NCI-H446 treated with DMSO at 0.1 percent for 48 hours (cell line): ENCODE measurements at places on chromosomes 5 and 9.

- no peak for DNase-seq
Measured at GRCh38 chr9:36323926-36324325, 65.7 kb upstream of the GNE start.

DNA sequence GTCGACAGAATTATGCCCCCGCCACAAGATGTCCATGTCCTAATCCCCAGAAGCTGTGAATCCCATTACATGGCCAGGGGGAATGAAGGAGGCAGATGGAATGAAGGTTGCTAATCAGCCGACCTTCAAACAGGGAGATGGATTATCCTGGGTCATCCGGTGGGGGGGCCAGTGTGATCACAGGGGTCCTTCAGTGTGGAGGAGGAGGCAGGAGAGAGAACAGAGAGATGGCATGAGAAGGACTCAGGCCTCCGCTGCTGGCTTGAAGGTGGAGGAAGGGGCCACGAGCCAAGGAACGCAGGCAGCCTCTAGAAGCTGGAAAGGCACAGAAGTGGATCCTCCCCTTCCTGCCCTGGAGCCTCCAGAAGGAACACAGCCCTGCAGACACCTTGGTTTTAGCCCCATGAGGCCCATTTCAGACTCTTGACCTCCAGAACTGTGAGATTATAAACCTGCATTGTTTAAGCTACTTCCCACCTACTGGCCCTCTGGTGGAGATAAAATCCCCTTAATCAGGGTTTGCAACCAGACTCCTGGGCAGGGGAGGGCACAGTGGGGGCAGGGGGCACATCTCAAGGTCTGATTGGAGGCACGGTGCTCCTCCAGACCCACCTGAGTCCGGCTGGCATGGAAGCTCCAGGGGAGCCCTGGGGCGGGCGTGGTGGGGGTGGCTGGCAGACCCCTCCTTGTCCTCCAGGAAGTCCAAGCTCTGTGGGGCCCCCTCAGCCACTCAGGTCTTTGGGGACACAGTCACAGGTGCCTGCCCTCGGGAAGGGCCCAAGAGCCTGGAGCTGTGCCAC is 13.8 kb downstream of the PTGES2 start:
- no peak for DNase-seq

DNA sequence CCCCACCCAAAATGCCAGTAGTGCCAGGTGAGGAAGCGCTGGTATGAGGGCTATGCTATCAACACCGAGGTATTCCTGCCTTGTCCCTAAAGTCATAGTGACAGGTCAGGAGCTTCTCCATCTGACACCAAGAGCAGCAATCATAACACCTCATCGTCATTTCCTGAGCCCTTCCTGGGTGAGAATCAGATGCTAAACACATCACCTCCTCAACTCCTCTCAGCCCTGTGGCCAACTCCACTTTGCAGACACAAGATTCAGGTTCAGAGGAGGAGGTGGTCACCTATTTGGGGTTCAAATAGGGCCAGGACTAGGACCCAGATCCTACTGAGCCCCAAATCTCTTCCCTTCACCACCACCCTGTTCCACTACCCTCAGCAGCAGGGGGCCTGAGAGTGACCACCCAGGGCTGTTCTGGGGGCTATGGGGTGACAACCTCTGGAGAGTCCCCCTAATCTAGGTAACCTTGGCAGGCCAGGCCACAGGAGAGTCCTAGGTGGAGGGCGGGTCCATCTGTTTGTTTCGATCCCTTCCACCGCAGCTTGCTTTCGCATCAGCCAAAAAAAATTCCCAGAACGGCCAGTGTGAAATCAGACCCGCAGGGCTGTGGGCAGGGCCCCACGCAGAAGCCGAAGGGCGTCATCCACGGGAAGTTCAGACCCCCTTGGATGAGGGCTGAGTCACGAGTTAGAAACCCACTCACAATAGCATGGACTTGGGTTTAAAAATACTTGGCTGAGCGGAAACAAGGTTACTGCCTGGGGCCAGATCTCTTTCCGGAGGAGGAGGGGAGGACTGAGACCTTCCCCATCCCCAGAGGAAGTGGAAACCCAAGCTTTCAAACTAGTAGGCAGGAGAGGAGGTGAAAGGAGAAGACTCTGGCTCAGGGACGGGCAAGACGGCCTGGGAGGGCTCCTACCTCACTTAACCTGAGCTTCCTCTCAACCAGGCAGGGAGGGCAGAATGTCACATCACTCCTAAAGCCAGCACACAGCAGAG is 8.7 kb downstream of the STK10 start:
- DNase-seq, result no peak

GRCh38 chr5:178332210-178332641 is 99.6 kb upstream of the PHYKPL start:
- DNase-seq, result no peak

GRCh38 chr5:124816381-124816780 is 69.9 kb upstream of the ZNF608 start:
- DNase-seq, result no peak

DNA sequence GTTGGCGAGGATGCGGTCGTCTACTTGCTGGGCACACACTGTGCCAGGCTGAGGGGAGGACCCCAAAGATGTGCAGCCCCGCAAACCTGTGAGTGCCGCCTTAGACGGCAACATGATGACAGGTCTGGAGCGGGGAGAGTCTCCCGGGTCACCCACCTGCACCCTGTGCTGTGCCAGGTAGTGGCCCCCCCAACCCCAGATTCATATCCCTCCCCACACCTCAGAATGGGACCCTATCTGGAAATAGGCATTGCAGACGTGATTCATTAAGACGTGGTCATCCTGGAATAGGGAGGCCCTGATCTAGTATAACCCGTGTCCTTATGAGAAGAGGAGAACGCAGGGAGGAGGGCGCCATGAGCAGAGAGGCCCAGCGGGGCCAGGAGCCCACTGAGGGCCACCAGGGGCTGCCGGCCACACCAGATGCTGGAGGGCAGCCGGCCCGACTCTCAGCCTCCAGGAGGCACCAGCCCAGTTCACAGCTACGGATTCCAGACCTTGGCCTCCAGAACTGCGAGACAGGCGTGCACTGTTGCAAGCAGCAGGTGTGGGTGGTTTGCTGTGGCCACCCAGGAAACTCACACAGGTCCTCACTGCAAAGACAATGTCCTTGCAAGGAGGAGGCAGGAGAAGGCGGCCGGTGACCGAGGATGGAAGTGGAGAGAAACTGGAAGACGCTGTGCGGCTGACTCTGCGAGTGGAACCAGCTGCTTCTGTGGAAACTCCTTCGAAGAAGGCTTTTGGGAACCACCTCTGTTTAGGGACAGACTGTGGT is 131.9 kb upstream of the LPCAT1 start:
- DNase-seq, result no peak

DNA sequence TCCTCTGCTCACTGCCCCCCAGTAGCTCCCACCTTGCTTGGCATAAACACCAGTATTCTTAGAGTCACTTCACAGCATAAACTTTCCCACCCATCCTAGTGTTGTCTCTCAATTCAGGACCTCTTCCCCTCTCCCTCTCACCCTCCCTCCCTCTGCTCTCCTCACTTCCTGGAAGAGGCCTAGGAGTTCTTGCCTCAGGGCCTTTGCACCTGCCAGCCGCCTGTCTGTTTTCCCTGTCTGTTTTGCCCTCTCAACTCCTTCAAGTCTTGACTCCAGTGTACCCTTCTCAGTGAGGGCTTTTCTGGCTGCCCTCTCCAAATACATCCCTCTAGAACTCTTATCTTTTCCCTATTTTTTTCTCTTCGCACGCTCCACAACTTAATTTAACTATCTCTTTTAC is 86.2 kb downstream of the ENTREP1 start:
- DNase-seq, result no peak

DNA sequence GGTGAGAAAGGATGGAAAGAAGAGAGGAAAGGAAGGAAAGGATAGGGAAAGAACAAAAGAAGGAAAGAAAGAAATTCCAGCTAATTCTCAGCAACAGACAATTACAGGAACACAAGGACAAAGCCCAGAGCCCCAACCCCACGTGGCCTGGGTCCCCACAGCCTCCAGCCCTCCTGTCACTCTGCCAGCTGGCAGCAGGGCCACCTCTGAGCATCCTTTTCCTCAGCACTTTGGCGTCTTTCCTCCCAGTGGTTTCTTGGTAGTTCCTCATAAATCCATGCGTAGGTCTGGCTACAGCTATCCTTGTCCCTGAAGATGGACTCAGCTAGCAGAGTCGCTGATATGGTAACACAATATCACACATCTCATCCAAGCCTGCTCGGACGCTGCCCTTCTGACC is 28.3 kb downstream of the ADAMTS2 start:
- DNase-seq, result no peak

GRCh38 chr5:73783828-73784227 is 157.8 kb downstream of the ARHGEF28 start:
- no peak for DNase-seq

GRCh38 chr9:130340011-130340410 is 74.5 kb downstream of the HMCN2 start:
- DNase-seq, result no peak

DNA sequence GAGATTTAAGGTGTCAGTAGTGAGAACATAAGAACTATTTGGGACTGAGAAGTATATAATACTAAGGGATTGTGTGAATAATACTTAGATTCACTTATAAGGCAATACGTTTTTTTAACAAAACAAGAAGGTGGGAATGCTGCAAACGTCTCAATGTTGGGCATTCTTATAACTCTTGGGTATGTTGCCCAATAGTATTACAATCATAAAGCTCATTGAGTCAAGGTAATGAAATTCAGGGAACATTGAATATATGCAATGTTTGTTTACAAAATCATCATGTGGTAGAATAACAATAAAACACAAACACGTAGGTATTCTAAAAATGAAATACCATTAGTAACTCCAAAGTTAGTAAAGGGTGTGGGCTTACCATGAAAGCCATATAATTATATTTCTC is 400.7 kb downstream of the KIAA0825 start:
- DNase-seq, result no peak

GRCh38 chr9:77224746-77225312 is 47.5 kb downstream of the VPS13A start:
- no peak for DNase-seq

DNA sequence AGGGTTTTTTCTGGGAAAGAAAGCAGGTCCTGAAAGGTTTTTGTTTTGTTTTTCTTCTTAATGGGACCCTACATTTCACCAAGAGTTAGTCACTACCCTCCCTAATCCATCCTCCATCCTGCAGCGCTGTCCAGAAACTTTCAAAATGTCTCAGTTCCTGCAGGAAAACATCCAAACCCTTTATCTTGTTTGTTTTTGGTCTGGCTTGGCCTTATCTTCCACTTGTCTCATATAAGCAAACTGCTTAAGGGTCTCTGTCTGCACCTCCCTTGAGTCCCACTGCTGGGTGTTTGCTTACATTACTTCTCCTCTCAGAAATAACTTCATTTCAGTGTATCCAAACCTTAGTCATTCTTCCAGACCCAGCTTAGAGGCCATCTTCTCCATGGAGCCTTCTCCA is 11.0 kb upstream of the TRAF1 start:
- DNase-seq, result no peak

GRCh38 chr5:95861221-95861863 is 38.8 kb upstream of the GLRX start:
- DNase-seq, result no peak

GRCh38 chr9:138071292-138071691 is 193.7 kb downstream of the CACNA1B start:
- DNase-seq, result no peak

DNA sequence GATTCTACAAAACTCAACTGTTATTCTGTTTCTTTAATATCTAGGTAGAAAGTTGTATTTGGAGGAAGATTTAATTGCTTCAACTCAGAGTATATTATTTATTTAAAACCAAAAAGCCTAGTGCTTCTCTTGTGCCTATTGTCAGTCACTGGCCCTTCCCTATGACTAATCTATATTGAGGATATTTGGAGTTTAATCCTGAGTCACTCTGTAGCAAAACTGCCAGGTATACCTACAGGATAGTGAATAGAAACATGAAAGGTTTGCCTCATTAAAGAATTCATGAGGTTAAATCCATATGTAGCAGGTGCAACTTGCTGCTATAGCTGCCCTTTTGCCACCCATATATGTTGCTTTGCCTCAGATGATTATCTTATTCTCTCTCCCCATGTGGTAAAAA is 15.1 kb downstream of the PLK2 start:
- no peak for DNase-seq

- DNase-seq, result no peak
Measured at GRCh38 chr5:151348789-151349188, 1.4 kb upstream of the SLC36A2 start.

- DNase-seq, result no peak
Measured at GRCh38 chr9:128002959-128003358, 22.2 kb upstream of the EEIG1 start.

DNA sequence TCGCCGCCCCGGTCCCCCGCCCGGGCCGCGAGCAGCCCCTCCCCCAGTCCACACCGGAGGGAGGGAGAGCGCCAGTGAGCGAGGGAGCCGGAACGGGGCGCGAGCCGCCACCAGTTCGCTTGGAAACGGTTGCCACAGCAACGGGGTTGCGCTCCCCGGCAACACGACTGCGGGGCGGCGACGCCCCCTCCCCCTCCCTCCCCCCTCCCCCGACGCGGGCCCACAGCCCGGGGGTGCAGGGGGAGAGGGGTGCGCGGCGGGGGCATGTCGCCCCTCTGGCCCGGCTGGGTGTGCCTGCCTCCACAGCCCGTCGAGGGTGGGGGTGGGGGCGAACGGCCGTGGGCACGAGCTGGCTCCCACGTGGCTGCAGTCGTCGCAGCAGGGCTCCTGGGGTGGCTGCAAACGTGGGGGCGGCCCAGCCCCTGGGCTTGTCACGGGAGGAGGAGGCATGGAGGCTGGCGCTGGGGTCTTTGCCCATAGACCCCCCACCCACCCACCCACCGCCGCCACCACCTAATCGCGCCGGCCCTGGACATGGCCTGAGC is 524 bp downstream of the PRR7 start:
- DNase-seq, result peak; percentile 37
